ENCODE measurements at places on chromosomes 7 and 10. TPM values are rescaled to one million over a fixed set of nuclear protein-coding genes. Genes with fewer than 3 reads are reported as not detected.

GRCh38 chr10:14513123-14513522 is 182.4 kb upstream of the FRMD4A start:
- DNase-seq = no peak
- H3K36me3 ChIP-seq = peaks cover 57% of the 10 kb centered on the region
- peaks cover 4% of the 10 kb centered on the region for H3K4me1 ChIP-seq
- peak overlapping the region; percentile 12 for H3K27ac ChIP-seq
- no peaks in the 10 kb centered on the region for H3K27me3 ChIP-seq
- H3K4me3 ChIP-seq = no peak overlapping the region

DNA sequence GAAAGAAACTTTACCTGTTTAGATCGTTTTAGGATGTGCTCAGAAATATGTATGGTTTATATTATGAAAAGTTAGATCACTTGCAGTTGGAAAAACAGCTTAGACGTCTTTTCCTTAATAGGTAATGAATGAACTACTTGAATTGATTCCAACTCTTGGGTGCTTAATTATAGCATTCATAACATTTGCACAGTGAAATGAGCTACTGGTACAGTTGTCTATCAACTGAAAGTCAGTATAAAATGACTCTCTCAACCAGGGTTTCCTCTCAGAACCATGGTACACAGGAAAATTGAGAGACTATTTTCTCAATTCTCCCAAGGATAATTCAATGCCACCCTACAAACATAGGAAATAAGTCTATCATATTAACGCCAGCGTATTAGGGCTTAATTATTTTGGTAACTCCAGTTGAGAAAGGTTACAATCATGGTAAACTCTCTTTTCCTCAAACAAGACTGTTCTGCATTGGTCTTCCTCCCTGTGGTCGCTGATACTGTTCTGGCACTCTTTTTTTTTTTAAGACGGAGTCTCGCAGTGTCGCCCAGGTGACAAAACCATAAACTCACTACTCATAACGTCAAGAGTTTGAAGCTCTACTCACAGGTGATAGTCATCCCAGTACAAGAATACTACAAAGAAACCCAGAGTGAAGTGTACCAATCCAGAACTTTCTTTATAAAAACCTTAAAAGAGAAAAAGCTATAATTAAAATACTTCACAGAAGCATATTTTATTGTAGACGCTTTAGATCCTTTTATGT is 2.0 kb downstream of the ANLN start:
- H3K36me3 ChIP-seq = peaks cover 45% of the 10 kb centered on the region
- peak overlapping the region; percentile 30 for H3K27ac ChIP-seq
- no peaks in the 10 kb centered on the region for H3K27me3 ChIP-seq
- DNase-seq = no peak
- peaks cover 24% of the 10 kb centered on the region for H3K4me1 ChIP-seq
- H3K4me3 ChIP-seq = peak overlapping the region; percentile 90

DNA sequence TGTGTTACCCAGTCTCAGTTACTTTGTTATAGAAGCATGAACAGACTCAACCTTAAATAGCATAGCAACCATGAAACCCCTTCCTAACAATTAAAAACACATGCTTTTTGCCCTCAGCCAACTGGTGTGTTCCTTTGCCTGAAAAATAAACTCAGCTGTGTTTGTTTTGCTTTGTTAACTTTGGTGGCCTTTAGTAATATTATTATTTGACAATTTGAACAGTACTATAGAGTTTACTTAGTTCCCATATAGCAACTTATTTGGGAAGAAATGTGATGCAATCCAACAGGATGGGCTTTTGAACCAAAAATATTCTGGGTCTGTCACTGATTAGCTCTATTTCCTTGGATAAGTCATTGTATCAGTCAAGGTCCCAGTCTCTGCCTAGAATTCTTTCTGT is 22.5 kb upstream of the MKLN1 start:
- peaks cover under 1% of the 10 kb centered on the region for H3K27me3 ChIP-seq
- no peaks in the 10 kb centered on the region for H3K4me1 ChIP-seq

- peak overlapping the region; percentile 67 for H3K27ac ChIP-seq
- no peaks in the 10 kb centered on the region for H3K27me3 ChIP-seq
- peaks cover 17% of the 10 kb centered on the region for H3K4me1 ChIP-seq
- peaks cover 2% of the 10 kb centered on the region for H3K36me3 ChIP-seq
- peak overlapping the region; percentile 54 for H3K4me3 ChIP-seq
Observed at GRCh38 chr7:111138193-111138569, 47.3 kb downstream of the LRRN3 start.

SEMA3E gene
- total RNA-seq = not detected

- H3K27ac ChIP-seq = no peak overlapping the region
- peaks cover 27% of the 10 kb centered on the region for H3K27me3 ChIP-seq
- no peak overlapping the region for H3K4me3 ChIP-seq
- peaks cover 41% of the 10 kb centered on the region for H3K4me1 ChIP-seq
Observed at GRCh38 chr10:69468751-69469089, 17.5 kb downstream of the TSPAN15 start.

SNCG gene
- not detected for total RNA-seq

DNA sequence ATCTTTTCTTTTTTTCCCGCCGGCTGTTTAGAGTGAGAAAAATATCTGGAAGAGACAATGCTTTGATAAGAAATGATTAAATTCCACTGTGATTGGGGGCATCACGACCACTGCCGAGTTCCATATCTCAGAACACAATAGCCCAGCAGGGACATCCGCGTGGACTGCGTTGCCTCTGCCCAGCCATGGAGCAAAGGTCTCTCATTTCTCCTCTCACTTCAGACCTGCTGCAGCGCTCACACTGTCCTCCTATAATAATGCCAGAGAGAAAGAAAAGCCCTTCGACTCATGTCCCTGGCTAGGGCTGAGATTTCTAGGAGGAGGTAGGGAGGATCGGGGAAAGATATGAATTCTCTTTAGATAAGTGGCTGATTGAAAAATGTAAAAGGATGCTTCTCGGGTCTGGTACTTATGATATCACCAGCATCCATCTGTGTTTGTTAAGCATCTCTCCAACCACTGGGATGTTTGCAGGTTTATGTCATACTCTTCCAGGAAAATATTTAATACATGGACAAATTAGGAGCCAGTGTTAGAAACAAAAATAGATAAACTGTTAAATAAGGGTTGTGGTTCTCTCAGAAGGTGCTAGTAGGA is 472.9 kb upstream of the AKR1E2 start:
- peaks cover 1% of the 10 kb centered on the region for H3K36me3 ChIP-seq
- H3K4me1 ChIP-seq = peaks cover 2% of the 10 kb centered on the region
- no peak overlapping the region for H3K4me3 ChIP-seq
- H3K27me3 ChIP-seq = peaks cover 34% of the 10 kb centered on the region

ZNF117 gene
- total RNA-seq = 7.7 TPM

Data from activated naive CD8-positive, alpha-beta T cell treated with anti-CD3 and anti-CD28 coated beads, Interleukin-2, amount 10 ng/mL, durations not matched to agents 7 days and 5 days (primary cell).